ENCODE measurements at places on chromosomes 16 and 17. TPM values are rescaled to one million over a fixed set of nuclear protein-coding genes. Genes with fewer than 3 reads are reported as not detected.

DNA sequence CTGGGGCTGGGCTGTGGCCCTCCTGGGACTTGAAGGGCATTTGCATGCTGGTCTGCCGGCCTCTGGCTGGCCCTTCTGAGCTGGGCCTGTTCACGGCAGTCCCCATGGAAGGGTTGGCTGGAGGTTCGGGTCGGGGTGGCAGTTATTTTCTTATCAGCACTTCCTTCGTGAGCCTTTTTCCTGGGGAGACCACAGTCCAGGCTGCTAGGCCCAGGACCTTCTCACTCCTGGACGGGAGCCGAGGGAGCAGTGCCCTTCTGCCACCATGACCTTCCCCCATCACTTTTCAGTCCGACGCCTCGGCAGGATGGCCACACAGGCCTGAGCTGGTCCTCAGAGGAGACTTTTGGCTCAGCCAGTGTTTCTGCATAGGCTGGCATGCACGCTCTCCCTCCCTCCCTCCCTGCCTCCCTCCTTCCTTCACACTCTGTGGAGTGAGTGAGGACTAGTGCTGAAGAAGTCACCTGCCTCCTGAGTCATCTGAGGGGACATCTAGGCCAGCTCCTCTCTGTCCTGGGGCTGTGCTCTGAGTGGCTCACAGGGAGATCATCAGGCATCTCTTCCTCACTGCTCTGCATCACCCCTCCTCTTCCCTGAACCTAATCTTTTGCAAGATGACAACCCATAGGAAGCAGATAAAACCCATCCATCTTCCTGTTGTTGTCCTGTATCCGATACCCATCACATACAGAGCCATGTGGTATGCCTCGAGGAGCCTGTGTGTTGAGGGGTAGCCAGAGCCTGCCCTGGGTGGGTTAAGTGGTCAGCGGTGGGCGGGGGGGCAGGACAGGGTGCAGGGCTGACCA lies 109.7 kb downstream of the RAP1GAP2 start:
- DNase-seq = no peak

DNA sequence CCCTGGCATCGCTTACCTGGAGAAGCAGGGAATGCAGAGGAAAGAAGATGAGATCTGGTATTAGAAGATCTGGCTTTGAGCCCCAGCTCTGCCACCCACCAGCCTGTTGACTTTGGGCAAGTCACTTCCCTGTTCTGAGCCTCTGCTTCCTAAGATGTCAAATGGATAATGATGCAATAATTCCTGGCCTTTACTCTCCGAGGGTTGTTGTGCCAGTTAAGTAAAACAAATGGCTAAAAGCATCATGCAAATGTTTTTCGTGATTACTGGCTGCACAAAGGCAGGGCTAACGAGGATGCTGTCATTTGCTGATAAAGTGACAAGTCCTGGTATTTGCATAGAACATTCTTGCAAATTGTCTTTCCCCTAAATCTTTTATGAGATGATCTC lies 1.3 kb upstream of the ZNF821 start:
- DNase-seq = no peak

DNA sequence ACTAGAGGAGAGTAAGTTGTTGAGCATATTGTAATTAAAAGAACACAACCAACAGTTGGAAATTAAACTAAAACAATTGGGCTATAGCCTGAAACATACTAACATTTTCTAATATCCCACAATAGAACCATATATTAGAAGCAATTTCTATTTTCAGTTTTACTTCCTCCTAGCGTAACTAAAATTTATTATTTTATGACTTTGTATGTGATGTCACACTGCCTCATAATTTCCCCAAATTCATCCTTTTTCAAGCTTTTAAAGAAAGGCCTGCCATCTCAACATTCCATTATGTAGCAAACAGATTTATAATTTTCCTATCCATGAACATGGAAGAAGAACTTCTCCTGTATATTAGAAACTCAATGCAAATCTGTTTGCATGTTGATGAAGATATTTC lies 110.2 kb downstream of the HS3ST3A1 start:
- DNase-seq = no peak

DNA sequence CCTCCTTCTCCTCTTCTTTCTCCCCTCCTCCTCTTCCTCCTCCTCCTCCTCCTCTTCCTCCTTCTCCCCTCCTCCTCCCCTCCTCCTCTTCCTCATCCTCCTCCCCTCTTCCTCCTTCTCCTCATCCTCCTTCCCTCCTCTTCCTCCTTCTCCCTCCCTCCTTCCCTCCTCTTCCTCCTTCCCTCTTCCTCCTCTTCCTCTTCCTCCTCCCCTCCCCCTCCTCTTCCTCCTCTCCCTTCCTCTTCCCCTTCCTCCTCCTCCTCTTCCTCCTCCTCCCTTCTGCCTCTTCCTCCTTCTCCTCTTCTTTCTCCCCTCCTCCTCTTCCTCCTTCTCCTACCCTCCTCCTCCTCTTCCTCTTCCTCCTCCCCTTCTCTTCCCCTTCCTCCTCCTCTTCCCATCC lies 5.1 kb upstream of the PITPNM3 start:
- DNase-seq = no peak

DNA sequence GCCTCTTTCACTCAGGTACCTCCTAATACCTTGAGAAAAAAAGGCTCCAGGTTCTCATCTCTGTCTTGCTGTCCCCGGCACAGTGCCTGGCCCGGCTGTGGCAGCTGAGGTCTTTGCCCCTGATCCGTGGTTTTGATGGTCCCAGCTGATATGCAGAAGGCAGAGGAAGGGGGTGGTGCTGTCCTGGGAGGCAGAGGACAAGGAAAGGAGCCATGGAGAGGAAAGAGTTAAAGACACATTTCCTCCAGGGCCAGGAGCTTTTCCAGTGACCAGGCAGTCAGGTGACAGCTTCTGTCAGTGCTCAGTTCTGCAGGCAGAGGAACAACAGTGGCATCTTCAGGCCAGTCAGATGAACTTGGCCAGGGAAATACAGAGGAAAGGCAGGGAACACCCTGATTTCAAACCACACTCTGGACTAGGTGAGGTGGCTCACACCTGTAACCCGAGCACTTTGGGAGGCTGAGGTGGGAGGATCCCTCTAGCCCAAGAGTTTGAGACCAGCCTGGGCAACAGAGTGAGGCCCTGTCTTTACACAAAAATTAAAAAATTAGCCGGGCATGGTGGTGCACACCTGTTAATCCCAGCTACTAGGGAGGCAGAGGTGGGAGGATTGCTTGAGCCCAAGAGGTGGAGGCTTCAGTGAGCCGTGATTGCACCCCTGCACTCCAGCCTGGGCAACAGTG lies 3.3 kb upstream of the COG1 start:
- DNase-seq = peak; percentile 80

Gene SNAI3
- total RNA-seq = 2.9 TPM

Gene CACNG1
- not detected for total RNA-seq

Gene GSG1L
- not detected for total RNA-seq

Gene SPECC1
- total RNA-seq = 54.1 TPM
